Neuronal stem cell (in vitro differentiated cells): ENCODE measurements at places on chromosomes 2 and 18.

DNA sequence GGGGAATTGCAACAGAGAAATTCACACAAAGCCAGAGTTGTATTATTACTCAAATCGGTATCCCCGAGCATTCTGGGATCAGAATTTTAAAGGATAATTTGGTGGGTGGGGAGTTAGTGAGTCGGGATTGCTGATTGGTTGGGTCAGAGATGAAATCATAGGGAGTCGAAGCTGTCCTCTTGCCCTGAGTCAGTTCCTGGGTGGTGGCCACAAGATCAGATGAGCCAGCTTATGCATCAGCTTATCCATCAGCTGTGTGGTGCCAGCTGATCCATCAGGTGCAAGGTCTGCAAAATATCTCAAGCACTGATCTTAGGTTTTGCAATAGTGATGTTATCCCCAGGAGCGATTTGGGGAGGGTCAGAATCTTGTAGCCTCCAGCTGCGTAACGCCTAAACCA is 34.3 kb upstream of the ITM2C start:
- H3K36me3 ChIP-seq: no peaks in the 10 kb centered on the region
- no peaks in the 10 kb centered on the region for H3K4me1 ChIP-seq
- no peak overlapping the region for H3K27ac ChIP-seq

GRCh38 chr2:23622966-23623675 is 238.1 kb downstream of the KLHL29 start:
- H3K4me1 ChIP-seq: peaks cover 14% of the 10 kb centered on the region
- H3K36me3 ChIP-seq: no peaks in the 10 kb centered on the region

- H3K4me1 ChIP-seq: peaks cover 22% of the 10 kb centered on the region
- no peaks in the 10 kb centered on the region for H3K27me3 ChIP-seq
- H3K4me3 ChIP-seq: no peak overlapping the region
- H3K36me3 ChIP-seq: no peaks in the 10 kb centered on the region
- DNase-seq: no peak
- H3K27ac ChIP-seq: no peak overlapping the region
These were observed 291.2 kb downstream of the TCF4 start for GRCh38 chr18:55296778-55297177.

DNA sequence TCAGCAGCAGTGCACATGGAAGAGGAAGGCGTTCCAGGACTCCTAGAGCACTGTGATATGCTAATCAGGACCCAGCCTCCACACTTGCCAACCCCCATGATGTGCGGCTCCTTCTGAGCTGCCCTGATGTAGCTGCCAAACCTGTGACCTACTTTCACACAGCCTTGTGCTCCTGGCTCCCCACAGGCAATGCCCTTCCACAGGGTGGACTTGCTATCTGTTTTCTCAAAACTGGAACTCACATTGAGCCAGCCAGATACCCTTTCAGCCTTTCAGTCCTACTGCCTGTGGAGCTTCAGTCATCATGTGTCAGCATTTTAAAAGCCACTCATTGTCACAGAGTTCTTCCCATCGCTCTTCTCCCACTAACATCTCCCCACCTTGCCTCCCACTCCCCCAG is 181.6 kb downstream of the AFF3 start:
- no peaks in the 10 kb centered on the region for H3K27me3 ChIP-seq
- H3K4me3 ChIP-seq: no peak overlapping the region
- DNase-seq: no peak
- no peaks in the 10 kb centered on the region for H3K36me3 ChIP-seq

DNA sequence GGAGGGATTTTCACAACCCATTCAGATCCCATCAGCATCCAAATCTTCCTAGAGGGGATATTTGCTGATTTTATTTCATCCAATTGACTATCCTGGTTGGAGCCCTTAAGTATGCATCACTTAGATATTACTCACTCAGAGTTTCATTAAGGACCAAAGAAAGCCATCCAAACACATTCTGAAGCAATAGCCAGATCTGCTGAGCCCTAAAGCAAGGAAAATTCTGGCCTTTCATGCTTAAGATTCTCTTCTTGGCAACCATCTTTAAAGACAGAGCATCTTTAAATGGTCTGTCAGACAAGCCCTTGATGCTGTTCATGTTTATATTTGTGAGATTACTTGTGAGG is 40.9 kb upstream of the C1D start:
- no peaks in the 10 kb centered on the region for H3K27me3 ChIP-seq
- no peak for DNase-seq
- H3K4me3 ChIP-seq: no peak overlapping the region
- no peaks in the 10 kb centered on the region for H3K36me3 ChIP-seq
- no peak overlapping the region for H3K27ac ChIP-seq
- H3K4me1 ChIP-seq: no peaks in the 10 kb centered on the region

DNA sequence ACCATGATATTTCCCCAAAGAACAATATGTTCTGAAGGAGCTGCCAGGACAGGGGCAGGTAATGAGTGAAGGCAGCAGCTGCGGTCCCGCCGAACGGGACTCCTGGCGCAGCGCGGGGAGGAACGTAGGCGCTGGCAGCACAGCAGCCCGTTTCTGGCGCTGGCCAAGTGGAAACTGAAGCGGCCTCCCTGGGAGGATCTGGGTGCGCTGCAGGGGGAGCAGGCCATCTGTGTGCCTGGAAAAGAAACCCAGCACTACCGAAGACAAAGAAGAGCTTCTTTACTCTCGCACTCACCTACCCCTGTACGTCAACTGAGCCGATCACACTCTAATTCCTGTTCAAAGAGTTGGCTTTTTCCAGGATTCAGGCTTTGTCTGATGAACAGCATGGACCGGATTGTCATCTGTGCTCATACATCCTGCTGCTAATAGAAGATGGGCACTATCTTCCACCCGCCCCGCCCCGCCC is 11.8 kb downstream of the G6PC2 start:
- peaks cover 6% of the 10 kb centered on the region for H3K4me1 ChIP-seq
- H3K27me3 ChIP-seq: no peaks in the 10 kb centered on the region
- no peaks in the 10 kb centered on the region for H3K36me3 ChIP-seq
- DNase-seq: no peak

DNA sequence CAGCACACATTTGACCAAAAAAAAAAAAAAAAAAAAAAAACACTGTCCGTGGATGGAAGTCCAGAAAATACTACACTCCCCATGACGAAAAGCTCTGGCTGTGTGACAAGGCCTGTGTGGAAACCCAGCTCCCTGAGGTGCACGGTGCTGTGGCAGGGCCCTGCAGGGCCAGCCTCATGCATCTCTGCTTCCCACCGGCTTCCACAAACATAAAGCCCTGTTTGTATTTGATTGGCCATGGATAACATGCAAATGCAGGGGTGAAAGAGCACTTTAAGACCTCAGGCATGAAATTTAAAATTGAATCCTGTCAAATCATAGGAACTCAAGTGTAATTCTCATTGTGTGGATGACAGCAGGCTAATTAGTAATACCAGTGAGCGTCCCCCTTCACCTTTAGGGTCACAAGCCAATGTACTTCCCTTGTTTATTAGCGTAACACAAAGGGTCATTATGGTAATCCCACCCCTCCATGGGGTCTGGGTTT is 757.2 kb downstream of the GALR1 start:
- H3K4me1 ChIP-seq: peaks cover 13% of the 10 kb centered on the region
- peak overlapping the region; percentile 46 for H3K27ac ChIP-seq
- peak; percentile 46 for DNase-seq
- no peaks in the 10 kb centered on the region for H3K36me3 ChIP-seq
- H3K4me3 ChIP-seq: no peak overlapping the region
- H3K27me3 ChIP-seq: no peaks in the 10 kb centered on the region

DNA sequence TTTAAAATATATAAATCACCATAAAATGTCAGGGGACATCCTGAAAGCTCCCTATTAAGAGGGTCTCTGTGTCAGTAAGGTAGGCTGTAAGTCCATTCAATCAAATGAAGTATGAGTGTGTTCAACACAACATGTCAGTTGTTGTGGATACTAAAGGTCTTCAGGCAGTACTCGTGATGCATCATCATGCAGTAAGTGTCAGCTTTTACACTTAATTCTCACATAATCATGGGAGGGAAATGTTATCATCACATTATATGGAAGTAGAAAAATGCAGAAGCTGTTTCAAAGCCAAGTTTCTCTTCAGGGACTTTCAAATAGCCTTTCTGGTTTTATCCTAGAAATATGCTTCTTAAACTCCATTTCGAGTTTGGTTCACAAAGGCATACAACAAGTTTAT is 477.1 kb upstream of the ID2 start:
- H3K4me1 ChIP-seq: no peaks in the 10 kb centered on the region
- peaks cover 1% of the 10 kb centered on the region for H3K36me3 ChIP-seq
- H3K4me3 ChIP-seq: no peak overlapping the region
- no peak overlapping the region for H3K27ac ChIP-seq

DNA sequence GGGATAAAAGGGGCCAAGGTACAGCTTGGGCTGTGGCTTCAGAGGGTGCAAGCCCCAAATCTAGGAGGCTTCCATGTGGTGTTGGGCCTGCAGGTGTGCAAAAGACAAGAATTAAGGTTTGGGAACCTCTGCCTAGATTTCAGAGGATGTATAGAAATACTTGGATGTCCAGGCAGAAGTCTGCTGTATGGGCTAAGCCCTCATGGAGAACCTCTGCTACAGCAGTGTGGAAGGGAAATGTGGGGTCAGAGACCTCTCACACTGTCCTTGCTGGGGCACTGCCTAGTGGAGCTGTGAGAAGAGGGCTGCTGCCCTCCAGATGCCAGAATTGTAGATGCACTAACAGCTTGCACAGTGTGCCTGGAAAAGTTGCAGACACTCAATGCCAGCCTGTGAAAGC is 880.6 kb upstream of the ID2 start:
- no peaks in the 10 kb centered on the region for H3K36me3 ChIP-seq
- no peak overlapping the region for H3K4me3 ChIP-seq
- no peaks in the 10 kb centered on the region for H3K4me1 ChIP-seq
- DNase-seq: no peak

GRCh38 chr2:19632403-19632991 is 269.3 kb downstream of the TTC32 start:
- H3K4me3 ChIP-seq: no peak overlapping the region
- DNase-seq: no peak
- H3K36me3 ChIP-seq: no peaks in the 10 kb centered on the region
- no peaks in the 10 kb centered on the region for H3K27me3 ChIP-seq
- H3K4me1 ChIP-seq: no peaks in the 10 kb centered on the region
- H3K27ac ChIP-seq: no peak overlapping the region

GRCh38 chr2:74778381-74779264 is 55.3 kb upstream of the HK2 start:
- peak; percentile 68 for DNase-seq
- H3K27ac ChIP-seq: no peak overlapping the region
- H3K4me1 ChIP-seq: peaks cover 18% of the 10 kb centered on the region

DNA sequence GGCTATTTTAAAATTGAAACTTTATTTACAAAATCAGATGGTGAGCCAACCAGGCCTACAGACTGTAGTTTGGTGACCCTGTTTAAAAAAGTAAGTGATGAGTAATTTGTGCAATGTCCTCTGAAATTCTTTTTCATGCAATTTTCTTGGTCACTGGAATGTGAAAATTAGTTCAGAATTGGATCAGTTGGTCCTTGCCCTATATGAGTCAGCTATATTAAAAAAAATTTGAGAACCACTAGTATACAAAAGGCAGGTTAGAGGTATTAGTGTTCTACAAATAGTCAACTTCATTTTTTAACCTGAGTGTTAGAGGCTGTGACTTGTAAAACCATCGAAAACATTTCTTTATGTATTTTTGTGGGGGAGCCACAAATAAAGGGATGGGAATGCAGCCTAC is 91.1 kb upstream of the NXPH2 start:
- H3K36me3 ChIP-seq: no peaks in the 10 kb centered on the region
- H3K4me3 ChIP-seq: no peak overlapping the region
- DNase-seq: no peak
- H3K27ac ChIP-seq: no peak overlapping the region
- H3K4me1 ChIP-seq: no peaks in the 10 kb centered on the region
- no peaks in the 10 kb centered on the region for H3K27me3 ChIP-seq

DNA sequence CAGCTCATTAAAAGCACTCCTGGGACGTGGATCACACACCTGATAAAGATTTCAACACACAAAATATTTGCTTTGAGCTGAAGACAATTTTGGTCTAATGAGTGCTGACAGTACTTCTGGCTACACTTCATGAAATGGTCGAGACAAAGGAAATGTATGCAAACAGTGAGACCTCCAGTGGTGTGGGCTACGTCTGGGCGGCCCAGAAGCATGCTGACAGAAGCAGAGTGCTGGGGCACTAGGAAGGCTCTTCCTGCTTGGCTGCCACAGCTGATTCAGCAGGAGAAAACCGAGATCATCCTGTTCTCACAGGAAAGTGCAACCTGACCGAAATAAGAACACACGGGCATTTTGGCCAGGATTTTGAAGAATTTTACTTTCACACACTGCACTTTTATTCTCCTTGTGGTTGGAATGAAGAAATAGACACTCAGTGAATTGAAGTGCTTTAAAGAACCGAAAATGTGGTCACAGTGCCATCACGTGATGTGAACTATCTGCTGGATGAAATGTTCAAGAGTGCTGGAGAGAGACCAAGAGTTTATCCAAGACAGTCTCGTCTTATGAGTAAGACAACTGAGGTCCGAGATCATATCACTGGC is 149.5 kb downstream of the CCBE1 start:
- no peaks in the 10 kb centered on the region for H3K4me1 ChIP-seq
- H3K27me3 ChIP-seq: no peaks in the 10 kb centered on the region
- H3K4me3 ChIP-seq: no peak overlapping the region
- no peak overlapping the region for H3K27ac ChIP-seq
- H3K36me3 ChIP-seq: no peaks in the 10 kb centered on the region

GRCh38 chr2:149002891-149003740 is 35.4 kb upstream of the LYPD6B start:
- no peaks in the 10 kb centered on the region for H3K27me3 ChIP-seq
- no peak overlapping the region for H3K4me3 ChIP-seq
- DNase-seq: no peak
- H3K36me3 ChIP-seq: peaks cover 44% of the 10 kb centered on the region

DNA sequence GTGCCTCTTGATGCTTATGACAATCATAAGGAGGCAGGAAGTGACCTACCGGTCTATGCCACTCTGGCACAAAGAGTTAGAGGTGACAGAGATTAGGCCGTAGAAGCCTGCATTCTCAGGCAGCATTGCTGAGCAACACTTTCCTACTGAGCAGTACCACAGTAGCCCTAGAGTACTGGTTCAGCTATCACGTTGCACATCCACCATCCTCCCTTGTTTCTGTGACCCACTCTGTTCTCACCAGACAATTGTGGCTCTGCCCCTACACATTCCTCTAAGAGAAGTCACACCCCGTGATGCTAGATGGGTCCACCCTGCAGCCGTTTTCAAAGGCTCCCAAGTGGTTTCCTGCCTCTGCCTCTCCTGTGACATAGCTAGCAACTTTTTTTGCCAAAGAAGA is 22.6 kb upstream of the SUCLG1 start:
- H3K27ac ChIP-seq: no peak overlapping the region
- H3K4me3 ChIP-seq: no peak overlapping the region
- no peaks in the 10 kb centered on the region for H3K36me3 ChIP-seq
- H3K4me1 ChIP-seq: peaks cover 5% of the 10 kb centered on the region
- H3K27me3 ChIP-seq: no peaks in the 10 kb centered on the region

- DNase-seq: no peak
- no peaks in the 10 kb centered on the region for H3K27me3 ChIP-seq
- H3K36me3 ChIP-seq: no peaks in the 10 kb centered on the region
- H3K4me3 ChIP-seq: no peak overlapping the region
These were observed 75.1 kb downstream of the MBD5 start for GRCh38 chr2:148096012-148096411.

DNA sequence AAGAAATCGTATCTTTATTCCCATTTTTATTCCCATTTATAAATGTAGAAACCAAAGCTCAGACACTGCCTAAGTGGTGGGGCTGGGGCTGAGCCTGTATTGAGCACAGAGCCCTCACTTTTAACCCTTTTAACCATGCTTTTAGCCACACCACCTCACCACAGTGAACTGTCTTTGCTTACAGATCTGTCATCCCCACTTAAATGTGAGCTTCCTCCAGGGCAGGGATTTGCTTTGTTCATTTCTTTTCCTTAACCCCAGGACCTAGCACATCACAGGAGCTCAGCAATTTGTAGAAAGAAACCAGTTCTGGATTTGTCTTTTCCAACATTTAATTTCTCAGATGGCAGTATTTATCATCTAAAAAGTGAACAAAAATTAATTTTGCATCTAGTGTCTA is 2.2 kb downstream of the BOD1L2 start:
- DNase-seq: no peak
- no peaks in the 10 kb centered on the region for H3K36me3 ChIP-seq
- H3K4me1 ChIP-seq: no peaks in the 10 kb centered on the region
- no peak overlapping the region for H3K4me3 ChIP-seq
